ENCODE measurements at places on chromosomes 2 and 18. TPM values are rescaled to one million over a fixed set of nuclear protein-coding genes. Genes with fewer than 3 reads are reported as not detected.

GALNT13 gene
- total RNA-seq, result not detected

GRCh38 chr2:922185-922584, 28.5 kb upstream of the SNTG2 start:
- no peak for DNase-seq

RESP18 gene
- total RNA-seq, result not detected

DNA sequence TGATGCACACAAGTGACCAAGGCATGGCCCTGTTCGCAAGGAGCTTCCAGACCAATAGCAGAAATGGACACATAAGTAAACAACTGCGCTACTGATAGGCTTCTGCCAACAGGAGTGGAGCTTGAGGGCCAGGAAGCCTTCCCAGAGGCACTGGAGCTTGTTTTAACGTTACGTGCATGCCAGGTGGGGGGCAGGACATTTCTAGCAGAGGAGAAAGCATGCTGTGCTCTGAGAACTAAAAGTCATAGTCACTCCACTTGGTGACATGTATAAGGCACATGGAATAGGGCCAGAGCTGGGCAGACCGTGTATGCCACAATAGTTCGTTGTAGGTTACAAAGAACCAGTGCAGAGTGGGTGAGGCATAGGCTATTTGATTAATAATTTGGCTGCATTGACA, 184.2 kb downstream of the NEDD4L start:
- no peak for DNase-seq

GRCh38 chr2:109478906-109479493, 134.8 kb downstream of the SEPTIN10 start:
- DNase-seq, result no peak

PDE1A gene
- not detected for total RNA-seq

DNA sequence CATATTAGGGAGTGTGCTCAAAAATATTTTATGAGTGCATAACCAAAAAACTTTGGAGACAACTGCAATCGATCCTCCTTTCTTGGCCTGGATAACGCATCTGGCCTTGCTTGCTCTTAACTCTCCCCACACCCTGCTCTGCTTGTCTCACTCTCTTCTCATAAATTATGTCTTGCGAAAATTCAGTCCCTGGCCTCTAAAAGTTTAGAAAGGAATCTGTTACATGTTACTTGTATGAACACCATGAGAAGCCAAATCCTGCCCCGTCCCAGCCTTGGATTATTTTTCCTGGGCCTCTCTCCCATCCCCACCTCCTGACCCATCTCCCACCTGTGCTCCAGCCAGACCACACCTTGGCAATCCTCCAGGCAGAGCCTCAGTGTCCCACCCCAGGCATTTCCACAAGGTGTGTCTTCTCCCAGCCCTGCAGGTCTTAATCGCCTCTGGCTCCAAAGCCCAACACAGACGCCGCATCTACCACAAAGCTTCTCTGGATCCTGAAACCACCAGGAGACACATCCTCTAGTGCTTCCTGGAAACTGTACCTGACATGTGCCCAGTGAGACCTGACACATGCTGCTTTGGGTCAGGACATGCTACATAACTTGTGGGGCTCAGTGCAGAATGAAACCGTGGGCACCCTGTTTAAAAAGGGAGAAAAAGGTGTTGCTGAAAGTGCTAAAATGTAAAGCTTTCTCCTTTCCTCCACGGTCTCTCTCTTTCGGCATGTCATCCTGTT, 99.6 kb upstream of the ST3GAL5 start:
- no peak for DNase-seq

DNA sequence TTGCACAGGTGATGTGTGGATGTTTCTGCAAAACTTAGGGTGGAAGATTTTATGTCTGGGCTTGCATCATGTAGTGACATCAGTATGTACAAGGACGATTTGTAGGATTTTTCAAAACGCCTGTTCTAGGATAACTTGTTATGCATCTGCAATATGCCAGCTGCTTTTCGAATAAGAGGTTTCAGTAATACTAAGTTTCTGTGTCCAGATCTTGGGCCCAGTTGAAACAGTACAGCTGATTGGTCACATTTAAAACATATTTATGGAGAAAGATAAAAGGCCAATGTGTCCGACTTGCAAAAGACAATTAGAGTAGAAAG, 1.2 kb downstream of the PTPN4 start:
- DNase-seq, result peak; percentile 19

IL1RL1 gene
- total RNA-seq, result not detected

- DNase-seq, result no peak
These were observed 57.4 kb downstream of the RAB31 start for GRCh38 chr18:9765501-9765900.

CTAGE1 gene
- total RNA-seq, result not detected

PRPF40A gene
- 125 TPM for total RNA-seq

DNA sequence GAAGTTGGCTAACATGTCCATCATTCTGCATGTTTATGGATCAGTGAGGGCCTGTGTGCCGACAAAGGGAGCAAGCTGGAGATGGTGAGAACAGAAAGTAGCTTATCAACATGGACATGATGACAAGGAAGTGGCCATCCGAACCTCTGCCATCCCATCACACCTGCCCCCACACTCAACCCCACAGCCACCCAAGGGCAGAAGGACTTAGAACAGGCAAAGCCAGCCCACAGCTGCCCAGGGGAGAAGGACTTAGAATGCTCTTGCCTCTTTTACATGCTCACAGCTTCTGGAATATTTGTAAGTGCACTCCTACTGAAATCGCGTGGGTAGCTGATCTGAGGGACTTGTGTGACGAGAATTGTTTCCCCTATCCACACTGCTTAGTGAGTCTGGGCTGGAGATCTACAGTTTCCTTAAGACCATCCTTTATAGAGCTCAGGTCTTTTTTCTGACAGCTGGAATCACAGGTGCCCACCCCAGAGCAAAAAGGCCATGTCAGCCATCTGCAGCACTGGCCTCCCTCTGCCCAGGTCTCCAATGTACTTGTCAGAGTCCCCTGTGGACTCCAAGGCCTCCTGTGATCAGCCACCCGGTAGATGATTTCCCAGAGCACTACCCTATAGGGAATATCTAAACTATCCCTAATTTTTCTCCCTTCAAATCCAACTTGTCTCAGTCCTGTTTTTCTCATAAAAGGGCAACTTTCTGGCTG, 154.1 kb downstream of the SMAD7 start:
- DNase-seq, result no peak

GRCh38 chr2:53913721-53914120, 54.0 kb upstream of the GPR75 start:
- DNase-seq, result peak; percentile 14
